M059J (cell line): ENCODE measurements at places on chromosomes 1 and 21. TPM values are rescaled to one million over a fixed set of nuclear protein-coding genes. Genes with fewer than 3 reads are reported as not detected.

SPATA21 gene
- 0.02 TPM in 1 of 2 replicates, not detected in the other for total RNA-seq

OR14A16 gene
- not detected in 2 replicates for total RNA-seq

LEMD1 gene
- total RNA-seq: not detected in 2 replicates

GREM2 gene
- 0.15 TPM in 1 of 2 replicates, not detected in the other for total RNA-seq

FCAMR gene
- total RNA-seq: not detected in 2 replicates

ERRFI1 gene
- 127 and 146 TPM in 2 replicates for total RNA-seq

LHX8 gene
- 1.5 and 1.6 TPM in 2 replicates for total RNA-seq

CHODL gene
- 0.76 TPM in 1 of 2 replicates, not detected in the other for total RNA-seq

TTC24 gene
- total RNA-seq: not detected in 2 replicates

DNA sequence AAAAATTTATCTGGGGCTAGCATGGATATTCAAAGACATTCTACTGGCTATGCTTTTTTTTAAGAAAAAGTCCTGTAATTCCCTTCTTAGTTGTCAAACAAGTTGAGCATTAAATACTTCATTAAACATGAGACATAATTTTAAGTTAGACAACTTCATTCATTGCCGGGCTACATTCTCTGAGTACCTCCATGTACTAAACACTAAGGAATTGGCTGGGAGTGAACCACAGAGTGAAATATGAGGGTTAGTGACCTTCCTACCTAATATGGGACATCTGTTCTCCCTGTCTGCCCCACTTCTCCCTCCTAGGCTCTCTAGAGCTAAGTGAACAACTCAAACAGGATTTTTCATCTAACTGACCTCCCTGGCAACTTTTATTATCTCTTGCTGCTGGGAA lies 370.4 kb downstream of the VAV3 start:
- DNase-seq: peak; percentile 76

DNA sequence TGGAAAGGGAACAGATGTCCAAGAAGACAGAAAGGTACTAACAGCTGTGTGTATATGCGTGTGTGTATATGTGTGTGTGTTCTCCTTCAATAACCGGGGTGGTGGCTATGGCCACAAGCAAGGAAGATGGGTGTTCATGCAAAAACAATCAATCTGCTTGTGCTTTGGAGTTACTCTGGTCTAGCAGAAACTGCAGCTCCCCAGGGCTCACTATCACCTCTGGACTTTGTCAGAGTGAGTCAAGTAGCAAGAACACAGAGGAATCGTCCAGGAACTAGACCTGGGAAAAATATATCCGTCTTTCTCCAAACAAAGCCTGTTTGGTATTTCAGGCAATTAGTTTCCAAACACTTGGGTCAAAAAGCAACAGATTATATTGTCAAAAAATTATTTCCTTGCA lies 68.6 kb downstream of the GNG12 start:
- no peak for DNase-seq

DNA sequence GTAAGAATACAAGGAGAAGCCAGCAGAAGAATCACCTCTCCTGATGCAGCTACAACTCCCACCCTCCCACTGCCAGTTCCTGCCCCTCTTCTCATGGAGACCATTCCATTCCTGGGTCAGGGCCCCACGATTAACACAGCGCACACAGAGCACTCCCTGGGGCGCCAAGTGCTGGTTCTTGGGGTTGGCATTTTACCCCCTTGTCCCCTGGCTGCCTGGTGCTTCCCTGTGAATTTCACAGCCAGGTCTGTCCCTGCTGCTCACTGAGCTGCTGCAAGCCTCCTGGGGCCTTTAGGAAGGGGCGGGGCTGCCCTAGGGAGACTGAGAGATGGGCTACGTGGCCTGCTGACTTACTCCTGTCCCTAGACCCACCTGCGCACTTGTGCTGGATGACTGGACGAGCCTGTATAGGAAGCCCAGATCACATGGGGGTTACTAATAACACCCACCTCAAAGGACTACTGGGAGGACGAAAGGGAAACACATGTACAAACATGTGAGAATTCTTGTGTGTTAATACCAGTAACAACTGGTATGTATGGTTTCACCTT lies 4.8 kb downstream of the ZNF672 start:
- DNase-seq: no peak

- DNase-seq: no peak
Observed at GRCh38 chr1:154320882-154321608, at the start of gene AQP10. Gene AQP10, plus strand, starts transcription at chr1:154321093. Its CDS starts 63 bp downstream, at chr1:154321156.

DNA sequence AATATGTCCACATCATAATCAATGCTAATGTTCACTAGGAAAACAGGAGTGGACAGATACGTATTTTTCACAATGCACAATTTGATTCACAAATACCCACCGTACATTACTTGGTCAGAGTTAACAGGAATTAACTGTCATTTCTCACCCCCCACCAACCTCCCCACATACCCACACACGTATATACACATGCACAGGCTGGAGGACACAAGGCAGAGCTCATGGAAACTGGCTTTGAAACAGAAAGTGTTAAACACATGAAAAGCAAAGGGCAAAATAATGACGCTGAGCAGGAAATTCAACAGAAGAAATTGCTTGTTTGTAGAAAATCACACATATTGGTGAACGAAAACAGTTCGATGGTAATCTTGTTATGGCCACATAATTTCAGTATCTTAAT lies 188.4 kb upstream of the DMRTA2 start:
- DNase-seq: no peak

DNA sequence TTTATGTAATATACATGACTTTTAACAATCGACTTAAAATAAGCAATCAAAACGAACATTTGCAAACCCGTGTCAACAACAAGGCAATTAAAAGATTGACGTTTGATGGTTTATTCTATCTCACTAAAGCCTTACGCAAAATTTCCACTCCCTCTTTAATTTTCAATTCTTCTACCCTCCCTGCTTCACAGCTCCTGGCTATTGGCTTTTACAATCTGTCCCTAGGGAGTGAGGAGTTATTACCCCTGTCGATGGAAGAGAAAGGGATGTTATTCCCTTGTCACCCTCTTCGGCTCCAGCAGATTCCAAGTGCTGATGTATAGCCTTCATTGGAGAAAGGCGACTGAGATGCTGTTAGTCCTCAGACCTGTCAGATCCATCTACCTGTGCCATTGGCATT lies 161.3 kb downstream of the ZNF281 start:
- no peak for DNase-seq

- no peak for DNase-seq
Observed at GRCh38 chr1:68355614-68356013, 94.1 kb downstream of the RPE65 start.

DNA sequence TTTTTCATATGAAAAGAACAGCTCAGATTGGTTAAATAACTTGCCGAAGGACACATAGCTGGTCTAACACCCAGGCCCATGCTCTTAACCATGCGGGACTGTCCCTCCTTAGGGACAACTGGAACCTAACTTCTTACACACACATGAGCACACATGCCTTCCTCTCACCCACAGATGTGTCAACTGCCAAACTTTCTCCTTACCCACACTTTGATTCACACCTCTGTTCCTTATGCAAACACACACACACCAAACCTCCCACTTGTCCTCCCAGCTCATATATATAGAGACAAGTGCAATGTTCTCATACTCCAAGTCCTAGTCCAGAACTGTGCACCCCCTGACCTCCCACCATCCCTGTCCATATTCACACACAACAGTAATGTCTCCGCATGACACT lies 4.3 kb downstream of the RAB25 start:
- no peak for DNase-seq

DNA sequence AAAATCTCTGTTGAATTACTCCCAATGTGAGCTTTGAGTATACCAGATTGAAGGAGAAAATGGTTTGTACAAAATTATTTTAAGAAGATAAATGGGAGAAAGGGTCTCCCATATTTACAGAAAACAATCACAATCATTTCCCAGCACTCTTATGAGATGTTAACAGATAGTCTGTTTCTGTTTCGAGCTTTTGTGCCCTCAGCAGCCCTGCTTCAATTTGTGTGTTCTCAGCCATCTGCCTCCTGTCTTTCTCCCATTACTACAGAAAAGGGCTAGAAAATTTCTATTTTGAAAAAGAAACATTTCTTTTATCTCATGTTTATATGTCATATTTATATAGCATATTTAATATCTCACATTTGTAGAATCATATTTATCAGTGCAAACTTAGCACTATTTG lies 498.4 kb downstream of the TTLL7 start:
- no peak for DNase-seq

DNA sequence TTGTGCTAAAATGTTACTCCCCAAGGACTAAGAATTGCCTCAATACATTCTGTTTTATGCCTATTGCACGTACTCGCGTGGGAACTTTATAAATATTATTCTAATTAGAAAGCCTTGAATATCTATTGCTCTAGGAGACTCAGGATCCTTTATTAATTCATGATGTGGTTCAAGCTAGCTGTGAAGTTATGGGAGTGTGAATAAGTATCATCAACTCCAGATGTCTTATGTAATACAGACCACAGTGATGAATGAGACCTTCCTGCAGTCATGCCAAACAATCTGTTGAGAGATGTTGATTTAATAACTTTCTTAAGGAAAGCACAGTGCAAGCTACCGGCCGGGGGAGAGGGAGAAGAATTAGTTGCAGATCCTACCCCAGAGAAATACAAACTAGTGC lies 519.2 kb upstream of the ZP4 start:
- DNase-seq: peak; percentile 43

- no peak for DNase-seq
Observed at GRCh38 chr1:169944621-169945020, 50.9 kb upstream of the SCYL3 start.

- DNase-seq: no peak
Observed at GRCh38 chr1:65011983-65012382, 45.6 kb upstream of the JAK1 start.

GRCh38 chr1:85900921-85901320 lies 192.7 kb upstream of the ZNHIT6 start:
- DNase-seq: no peak

DNA sequence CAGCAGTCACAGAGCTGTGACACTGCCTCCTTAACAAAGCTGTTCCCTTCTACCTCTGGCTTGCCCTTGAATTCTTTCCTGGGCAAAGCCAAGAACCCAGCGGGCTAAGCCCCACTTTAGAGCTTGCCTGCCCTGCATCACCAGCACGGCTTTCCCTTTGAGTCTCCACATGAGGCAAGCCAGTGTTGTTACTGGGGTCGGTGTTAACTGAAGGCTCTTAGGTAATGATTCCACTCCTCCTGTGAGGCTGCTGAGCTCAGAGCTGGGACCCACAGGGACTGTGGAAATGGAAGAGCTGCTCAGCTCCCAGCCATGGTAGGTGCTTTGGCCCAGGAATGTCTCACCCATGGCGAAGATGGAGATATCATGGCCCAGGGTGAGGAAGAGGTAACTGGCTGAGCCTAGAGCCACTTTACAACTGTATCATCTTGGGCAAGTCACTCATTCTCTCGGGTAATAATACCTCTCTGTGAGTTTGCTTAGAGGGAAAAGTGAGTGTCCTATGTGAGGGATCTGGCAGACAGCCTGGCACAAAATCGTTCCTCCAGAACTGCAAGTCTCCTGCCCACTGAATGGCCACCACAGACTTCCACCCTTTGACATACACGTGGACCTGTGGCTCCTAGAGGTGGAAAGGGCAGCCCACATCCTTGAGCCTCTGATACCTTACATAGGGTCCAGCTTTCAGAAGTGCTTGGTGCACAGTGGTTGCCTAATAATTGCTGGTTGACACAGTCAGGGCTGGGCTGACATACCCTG lies 654.1 kb downstream of the PTPRU start:
- DNase-seq: no peak

- DNase-seq: peak; percentile 37
Observed at GRCh38 chr1:11787251-11787803, 18.4 kb downstream of the MTHFR start.

DNA sequence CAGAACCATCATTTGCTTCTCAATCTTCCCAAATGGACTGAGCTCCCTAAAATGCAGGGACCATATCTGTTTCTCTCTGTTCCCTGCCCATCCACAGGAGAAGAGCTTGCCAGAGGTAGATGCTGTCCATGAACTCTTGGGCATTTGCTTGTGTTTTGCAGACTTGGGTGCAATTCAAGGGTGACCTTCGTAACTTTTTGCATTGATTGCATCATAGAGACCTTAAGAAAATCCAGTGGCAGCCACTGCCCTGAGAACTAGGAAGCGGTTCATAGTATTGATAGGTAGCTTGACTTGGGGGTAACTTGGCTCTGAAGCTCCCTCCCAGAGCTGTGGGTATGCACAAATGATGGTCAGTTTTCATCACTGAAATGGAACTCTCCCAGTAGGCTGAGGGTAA lies 34.3 kb upstream of the EDEM3 start:
- DNase-seq: no peak

DNA sequence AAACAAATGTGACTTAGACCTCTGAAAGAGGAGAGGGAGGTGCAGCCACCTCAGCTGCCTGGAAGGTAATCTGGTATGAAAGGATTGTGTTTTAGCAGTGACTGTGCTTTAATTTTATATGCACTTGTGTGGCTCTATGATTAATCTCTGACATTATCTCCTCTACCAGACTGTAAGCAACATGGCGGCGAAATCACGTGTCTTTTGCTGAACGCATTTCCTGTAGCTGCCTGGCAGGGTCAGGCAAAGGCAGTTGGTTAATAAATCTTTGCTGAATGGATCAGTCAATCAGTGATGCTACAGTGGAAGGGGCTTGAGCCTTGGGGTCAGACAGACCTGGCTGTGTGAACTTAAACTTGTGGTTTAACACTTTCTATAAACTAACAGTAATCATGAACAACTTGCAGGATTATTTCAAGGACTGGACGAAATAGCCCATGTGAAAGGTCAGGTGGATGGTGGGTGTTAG lies 96.9 kb downstream of the ADSS2 start:
- peak; percentile 12 for DNase-seq

GRCh38 chr1:77227381-77227780 lies 8.2 kb upstream of the PIGK start:
- no peak for DNase-seq

GRCh38 chr1:46053734-46054133 lies 78.7 kb downstream of the PIK3R3 start:
- DNase-seq: no peak

DNA sequence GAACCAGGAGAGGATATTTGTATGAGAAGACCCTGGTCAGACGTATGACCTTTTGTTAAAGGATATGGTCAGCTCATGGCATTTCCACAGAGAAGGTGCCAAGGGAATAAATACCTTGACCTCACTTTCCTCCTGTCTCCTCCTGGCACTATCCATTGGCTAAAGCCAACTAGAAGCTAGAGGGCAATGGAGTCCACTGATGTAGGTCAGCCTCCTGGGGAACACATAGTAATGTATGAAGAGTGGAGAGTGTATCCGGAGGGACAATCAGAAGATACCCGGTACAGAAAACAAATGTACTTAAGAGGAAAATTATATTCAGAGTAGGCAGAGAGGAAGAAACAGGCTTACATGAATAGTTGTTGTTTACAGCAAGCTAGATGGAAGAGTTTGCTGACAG lies 698 bp upstream of the NTMT2 start:
- no peak for DNase-seq

GRCh38 chr1:208544794-208545193 lies 300.6 kb upstream of the PLXNA2 start:
- no peak for DNase-seq

DNA sequence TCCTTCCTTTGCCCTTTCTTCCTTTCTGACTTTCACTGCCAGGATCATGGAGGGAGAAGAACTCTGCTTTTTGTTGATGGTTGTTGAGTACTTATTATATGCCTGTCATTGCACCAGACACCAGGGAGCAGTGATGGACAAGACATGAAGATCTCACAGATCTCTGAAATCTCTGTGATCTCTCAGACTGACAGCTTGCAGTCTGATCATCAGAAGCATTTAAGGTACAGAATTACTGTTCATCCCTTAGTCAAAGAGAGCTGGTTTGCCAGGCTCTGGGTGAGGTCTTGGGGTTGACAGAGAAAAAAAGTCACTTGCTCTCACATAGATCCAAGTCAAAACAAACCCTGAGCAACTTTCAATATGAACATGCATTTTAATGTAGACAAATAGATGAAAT lies 299.5 kb upstream of the FMN2 start:
- no peak for DNase-seq
